ENCODE measurements at places on chromosomes 13 and 19.

DNA sequence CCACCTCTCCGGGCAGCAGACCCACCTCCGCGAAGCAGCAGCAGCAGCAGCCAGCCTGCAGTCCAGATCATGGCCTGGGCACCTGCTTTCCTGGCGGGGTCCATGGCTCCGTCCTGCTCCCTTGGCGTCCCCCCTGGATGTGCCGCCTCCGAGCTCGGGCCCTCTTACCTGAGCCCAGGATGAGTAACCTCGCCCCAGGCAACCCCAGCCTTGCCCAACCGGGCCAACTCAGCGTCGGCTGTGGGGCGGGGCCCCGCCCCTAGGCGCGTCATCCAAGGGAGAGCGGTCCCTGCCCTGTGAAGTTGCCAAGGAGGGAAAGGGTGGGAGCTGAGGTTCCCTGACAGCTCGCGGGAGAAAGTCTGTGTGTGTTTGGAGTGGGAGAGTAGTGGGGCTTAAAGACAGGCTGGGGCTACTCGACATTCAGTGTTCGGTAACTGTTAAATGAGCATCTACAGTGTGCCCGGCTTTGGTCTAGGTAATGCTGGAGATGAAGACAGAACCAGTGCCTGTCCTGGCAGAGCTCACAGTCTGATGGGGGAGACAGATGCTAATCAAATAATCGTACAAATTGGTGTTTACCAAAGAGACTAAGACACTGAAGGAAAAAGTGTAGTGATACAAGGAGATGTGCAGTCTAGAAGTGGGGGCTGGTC lies at the start of gene LYPD3:
LYPD3 (minus strand) TSS at position 141 of the 653 bp plus-strand sequence; CDS start at position 104, 37 bp downstream.
- no peak for DNase-seq

GRCh38 chr19:32091241-32091640 lies 254.2 kb upstream of the ZNF507 start:
- no peak for DNase-seq

DNA sequence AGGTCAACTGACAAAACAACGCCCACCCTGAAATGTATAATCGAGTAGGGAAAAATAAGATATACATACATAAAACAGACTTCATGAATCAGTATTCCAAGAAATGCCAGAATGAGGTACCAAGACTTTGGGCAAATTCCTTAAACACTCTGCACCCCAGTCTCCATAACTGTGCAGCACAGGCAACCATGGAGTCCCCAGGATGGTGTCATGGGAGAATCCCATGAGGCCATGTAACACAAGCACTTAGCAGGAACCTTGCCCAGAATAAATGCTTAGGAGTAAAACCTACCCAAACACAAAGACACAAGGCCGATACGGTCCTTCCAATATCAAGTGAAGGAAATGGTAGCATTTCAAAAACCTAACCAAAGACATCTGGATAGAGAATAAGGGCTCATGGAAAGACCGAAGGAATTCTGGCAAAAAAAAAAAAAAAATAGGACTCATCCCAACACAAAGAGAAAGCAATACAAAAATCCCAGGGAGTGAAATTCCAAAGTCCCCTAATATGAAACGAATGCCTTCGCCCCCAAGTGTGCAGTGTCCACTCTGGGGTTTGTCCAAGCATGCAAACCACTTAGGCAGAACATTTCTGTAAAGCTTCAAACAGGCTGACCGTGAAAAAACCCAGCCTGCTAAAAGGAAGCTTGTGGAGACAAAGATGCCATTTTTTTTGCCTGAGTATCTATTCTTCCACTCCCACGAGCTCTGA lies 11.1 kb downstream of the ZC3H4 start:
- no peak for DNase-seq

- no peak for DNase-seq
These were observed 26.5 kb downstream of the ZNF607 start for GRCh38 chr19:37692956-37693620.

DNA sequence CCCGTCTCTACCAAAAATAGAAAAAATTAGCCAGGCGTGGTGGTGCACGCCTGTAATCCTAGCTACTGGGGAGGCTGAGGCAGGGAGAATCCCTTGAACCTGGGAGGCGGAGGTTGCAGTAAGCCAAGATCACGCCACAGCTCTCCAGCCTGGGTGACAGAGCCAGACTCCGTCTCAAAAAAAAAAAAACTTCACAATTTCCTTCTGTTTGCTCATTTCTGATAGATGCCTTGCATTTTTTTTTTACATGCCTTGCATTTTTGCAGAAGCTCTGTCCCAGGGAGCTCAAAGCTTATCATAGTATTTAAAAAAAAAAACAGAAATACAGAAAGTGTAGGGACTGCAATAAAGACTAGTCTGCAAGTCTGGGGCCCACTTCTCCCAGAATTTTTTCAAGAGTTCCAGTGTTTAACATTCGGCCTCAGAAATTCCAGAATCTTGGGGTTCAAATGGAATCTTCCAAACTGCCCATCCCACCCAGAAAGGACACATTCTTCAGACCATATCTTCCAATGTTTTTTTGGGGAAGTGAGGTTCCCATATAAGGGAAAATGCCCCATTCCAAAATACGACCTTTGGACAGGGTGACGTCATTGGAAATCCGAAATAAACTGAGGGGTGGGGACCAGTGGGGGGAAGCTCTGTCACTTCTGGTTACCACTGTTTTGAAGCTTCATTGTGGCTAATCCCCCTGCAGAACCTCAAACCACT lies 17.2 kb upstream of the RAB8A start:
- no peak for DNase-seq

DNA sequence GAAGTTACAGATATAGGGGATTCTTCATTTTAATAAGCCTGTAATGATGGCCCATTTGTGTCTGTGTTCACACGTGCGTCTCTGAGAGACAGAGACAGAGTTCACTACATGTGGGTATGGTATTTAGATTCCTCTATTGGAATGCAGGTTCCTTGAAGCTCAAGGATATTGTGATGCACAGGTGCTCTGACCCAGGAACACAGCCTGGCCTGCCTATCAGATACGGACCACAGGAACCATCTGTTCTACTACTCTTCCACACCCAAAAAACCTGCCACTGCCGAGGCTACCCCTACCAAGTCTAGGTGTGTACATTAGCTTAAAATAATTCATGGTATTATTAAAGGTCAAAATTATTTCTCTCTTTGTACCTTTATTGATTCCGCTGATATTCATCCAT lies 289.2 kb downstream of the ATP8A2 start:
- no peak for DNase-seq

GRCh38 chr19:3281026-3281425 lies 56.6 kb downstream of the CELF5 start:
- no peak for DNase-seq

DNA sequence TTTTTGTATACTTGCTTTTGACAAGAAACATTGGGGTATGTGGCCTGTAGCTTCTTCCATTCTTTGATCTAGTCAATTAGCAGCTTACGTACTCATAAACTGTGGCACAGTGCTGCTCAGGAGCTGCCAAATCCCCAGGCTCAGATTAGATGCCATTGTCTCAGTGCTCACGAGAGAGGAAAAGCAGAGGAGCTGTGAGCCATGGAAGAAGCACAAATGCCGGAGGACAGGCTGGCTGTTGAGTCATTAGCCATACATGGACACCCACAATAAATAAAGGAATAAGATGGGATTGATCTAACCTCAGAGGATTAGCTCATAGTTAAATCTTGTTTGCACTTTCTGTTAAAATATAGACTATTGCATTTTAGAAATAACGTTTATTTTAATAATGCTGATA lies 121.7 kb downstream of the POSTN start:
- DNase-seq = no peak

- peak; percentile 32 for DNase-seq
These were observed 107.9 kb downstream of the RGCC start for GRCh38 chr13:41565216-41565615.
